ENCODE measurements at places on chromosomes 7 and 10.

- no peak for DNase-seq
Observed at GRCh38 chr7:81692146-81692905, 77.5 kb downstream of the HGF start.

- no peak for DNase-seq
Observed at GRCh38 chr7:44689427-44689826, 59.2 kb upstream of the ZMIZ2 start.

DNA sequence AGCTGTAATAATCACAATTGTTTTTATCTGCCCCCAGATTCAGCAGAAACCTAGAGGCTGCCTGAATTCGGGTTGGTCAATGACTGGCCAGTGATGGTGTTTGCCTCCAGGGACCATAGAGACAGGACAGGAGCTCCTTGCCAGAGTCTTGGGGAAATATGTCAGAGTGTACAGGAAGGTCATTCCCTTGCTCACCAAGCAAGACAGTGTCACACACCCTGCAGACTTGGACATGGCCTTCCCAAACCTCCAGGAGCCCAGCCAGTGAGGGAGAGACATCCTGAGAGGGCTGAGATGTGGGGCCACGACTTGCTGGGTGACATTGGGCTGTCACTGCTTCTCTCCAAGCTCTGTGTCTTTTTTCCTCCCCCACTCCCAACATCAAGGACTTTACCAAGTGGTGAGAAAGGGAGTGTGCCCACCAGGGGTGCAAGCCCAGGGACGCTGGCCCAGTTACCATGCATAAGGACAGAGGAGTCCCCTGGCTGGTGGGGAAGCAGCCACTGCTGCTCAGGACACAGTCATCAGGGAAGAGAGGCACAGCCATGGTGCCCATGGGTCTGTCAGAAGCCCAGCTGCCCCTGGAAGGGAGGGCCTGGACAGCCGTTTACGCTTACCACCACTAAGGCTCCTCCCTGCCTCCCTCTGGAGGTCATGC, 25.3 kb upstream of the C10orf53 start:
- DNase-seq = no peak

DNA sequence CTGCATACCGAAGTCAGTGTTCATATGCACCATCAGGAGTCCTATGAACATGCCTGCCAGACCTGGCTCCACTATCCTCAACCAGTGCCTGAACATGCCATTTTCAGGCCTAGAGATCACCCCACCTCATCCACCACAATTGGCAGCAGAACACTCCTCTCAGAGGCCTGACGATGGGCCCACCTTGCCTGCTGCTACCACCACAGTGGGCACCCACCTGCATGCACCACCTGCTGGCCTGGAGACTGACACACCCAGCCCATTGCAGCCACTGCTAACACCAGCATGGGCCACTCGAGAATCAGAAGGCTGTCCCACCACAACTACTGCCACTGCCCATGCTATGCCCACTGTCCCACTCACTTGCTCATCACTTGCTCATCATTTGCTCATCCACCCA, 130.7 kb upstream of the FAM13C start:
- DNase-seq = no peak

GRCh38 chr10:69669409-69669808, 39.4 kb downstream of the FAM241B start:
- DNase-seq = no peak

DNA sequence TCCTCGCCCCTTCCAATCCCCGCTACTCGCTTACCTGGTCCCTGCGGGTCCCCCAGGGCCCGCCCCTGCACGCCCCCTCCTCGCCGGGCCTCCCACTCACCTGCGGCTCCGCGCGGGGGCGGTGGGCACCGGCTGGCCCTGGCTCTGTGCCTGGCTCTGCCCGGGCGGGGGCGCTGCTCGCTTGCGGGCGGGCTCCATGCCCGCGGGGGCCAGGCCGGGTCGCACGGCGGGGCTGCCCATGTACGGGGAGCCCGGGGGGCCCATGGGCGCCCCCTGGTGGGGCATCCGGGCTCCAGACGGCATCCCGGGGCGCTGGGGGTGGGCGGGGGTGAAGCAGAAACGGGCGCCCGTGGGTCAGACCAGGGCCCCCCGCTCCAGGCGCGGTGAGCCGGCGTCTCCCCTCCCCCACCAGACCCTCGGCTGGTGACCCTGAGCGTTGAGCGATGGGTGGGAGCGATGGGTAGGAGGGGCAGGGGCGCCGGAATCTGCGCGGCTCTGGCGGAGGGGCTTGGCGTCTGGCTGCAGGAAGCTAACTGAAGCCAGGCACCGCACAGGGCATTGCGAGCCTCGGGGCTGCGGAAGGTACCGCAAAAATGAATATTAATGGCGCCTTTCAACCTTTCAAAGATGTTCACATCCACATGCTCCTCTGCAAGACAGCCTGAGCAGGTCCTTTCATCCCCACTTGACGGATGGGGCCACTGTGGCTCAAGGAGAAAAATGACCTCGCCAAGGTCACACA, 3.0 kb downstream of the SMARCD3 start:
- no peak for DNase-seq

- DNase-seq = no peak
Observed at GRCh38 chr7:44538798-44539668, 2.1 kb downstream of the NPC1L1 start.

DNA sequence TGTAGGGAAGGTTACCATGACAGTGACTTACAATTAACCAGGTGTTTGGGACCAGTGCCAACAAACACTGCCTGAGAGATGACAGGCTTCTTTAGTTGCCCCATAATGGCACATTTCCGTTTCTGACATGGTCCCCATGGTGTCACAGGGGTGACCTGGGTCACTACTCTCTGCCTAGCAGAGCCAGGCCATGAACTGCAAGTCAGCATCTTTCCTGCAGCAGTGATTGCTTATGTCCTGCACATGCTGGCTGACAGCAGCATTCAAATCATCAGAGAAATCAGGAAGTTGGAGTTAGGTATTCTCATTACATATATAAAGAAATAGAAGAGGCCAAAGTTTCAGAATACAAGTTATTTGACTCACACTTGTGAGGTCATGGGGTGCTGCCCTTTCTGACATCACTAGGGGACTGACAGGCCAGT, 47.1 kb upstream of the ZNRF2 start:
- DNase-seq = no peak
